ENCODE measurements at places on chromosomes 6 and 20.

GRCh38 chr6:47650553-47651432, 47.6 kb upstream of the ADGRF4 start:
- no peak for DNase-seq

- DNase-seq, result no peak
These were observed 367 bp downstream of the C6orf62 start for GRCh38 chr6:24718449-24719124.

DNA sequence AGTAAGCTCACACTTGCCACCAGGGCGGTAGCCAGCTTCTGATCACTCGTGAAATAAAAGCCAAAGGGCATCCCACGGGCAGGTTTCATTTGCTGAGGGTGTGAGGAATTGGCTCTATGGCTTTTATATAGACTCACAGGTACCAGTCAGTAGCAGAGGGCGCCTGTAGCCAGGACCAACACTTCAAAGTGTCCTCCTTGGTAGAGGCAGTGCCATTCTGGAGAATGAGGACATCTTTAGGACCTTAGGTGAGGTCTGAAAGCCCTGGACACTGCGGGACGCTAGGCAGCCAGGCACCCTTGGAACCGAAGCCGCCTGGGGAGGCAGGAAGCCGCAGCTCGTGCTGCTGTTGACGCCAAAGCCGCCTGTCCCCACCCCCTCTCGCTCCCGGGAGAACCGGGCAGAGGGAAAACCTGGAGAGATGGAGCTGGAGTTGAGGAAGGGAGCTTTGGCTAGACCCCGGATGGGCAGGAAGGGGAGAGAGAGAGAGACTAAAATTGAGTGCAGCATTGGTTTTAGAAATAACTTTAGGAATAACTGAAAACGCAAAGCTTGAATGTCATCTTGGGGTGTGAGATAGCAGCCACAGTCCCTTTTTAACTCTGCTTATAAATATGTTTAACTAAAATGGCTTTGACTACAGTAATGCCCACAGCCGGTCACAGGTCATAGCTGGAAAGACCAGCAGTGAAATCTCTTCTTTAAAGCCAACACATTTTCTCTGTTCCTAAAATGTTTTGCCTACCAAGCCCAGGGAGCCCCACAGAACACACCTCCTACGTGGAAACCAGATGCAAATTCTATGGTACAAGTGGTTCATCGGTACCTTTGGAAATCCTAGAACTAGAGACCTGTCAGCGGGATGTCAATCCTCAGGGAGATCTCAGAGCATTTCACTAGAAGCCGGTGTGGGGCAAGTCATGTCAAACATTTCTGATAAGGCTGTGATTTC, 128.5 kb upstream of the CDYL start:
- no peak for DNase-seq

GRCh38 chr20:43658723-43659419, 8.0 kb upstream of the MYBL2 start:
- DNase-seq, result no peak

GRCh38 chr6:160756871-160757270, 54.8 kb downstream of the PLG start:
- DNase-seq, result no peak

DNA sequence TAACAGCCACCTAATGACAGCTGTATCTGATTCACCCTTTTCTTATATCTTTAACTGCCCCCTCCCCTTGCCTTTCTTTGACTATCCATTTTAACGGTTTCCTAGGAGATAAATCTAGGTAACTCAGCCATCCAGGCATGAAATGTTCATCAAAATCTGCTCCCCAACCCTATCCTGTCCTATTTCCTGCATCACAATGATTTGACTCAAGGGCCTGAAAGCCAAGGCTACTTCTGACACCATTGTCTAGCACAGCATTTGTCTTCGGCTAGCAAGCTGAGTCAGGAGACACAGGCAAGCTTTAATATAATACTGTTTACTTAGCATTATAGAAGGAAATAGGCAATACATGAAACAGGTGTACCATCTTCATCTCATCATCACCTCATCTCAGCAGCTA, 31.6 kb upstream of the MANEA start:
- no peak for DNase-seq

DNA sequence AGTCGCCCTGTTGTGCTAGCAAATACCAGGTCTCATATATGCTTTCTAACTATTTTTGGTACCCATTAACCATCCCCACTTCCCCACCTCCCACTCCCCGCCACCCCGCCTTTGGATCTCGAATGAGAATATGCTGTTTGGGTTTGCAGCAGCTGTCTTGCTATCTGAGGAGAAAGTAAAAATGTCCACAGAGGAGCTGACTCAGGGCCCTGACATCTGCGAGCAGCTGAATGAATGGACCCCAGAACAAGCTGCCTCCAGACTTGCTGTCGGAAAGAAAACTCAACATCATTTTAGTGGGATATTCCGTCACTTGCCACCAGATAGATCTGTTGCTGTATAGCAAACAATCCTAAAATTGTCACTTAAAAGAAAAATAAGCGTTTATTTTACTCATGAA, 103.7 kb downstream of the LINC00237 start:
- DNase-seq, result no peak

- no peak for DNase-seq
These were observed 51.3 kb downstream of the PSMG4 start for GRCh38 chr6:3310051-3310448.
